ENCODE measurements at places on chromosomes 12 and 14. TPM values are rescaled to one million over a fixed set of nuclear protein-coding genes. Genes with fewer than 3 reads are reported as not detected.

IRF9 gene
- total RNA-seq: 6.9 TPM

RPL10L gene
- not detected for total RNA-seq

CCDC198 gene
- total RNA-seq: not detected

GPRC5D gene
- total RNA-seq: not detected

INSM2 gene
- not detected for total RNA-seq

REM2 gene
- 1.7 TPM for total RNA-seq

REP15 gene
- 0.34 TPM for total RNA-seq

RTN1 gene
- total RNA-seq: 18.6 TPM

ANAPC5 gene
- 190 TPM for total RNA-seq

LRRK2 gene
- 0.03 TPM for total RNA-seq

ABHD12B gene
- not detected for total RNA-seq

CALCOCO1 gene
- 46.0 TPM for total RNA-seq

BMAL2 gene
- total RNA-seq: 12.9 TPM

DNA sequence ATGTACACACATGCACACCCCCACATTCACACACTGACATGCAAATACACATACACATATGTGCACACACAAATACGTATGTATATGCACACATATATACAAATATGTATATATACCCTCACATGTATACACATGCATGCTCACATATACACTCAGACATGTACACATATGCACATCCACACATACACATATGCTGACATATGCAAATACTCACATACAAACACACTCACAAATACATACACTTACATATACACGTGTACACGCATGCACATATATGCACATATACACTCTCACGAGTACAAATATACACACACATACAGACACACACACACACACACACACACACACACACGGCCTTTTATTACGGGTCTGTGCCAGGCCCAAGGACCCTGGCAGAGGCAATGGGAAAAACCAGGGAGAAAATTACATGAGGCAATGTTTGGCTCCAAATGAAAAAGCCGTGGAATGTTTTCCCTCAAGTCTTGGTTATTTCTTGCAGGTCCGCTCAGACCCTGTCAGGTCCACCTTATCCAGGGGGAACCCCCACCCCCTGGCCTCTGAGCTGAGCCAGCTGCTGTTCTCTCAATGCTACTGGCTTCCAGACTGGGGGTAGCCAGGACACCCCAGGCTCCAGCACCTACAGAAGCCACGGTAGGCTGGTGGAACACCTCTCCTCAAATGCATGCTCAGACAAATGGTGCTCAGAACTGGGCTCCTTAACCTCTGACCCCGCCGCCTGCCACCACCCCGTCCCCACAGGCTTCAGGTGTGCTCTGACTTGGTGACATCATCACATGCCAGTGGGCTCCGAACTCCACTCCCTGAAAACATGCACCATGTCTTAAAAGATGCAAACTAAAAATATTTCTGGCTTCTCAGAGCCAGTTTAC, 54.7 kb downstream of the BCL11B start:
- DNase-seq: no peak

DNA sequence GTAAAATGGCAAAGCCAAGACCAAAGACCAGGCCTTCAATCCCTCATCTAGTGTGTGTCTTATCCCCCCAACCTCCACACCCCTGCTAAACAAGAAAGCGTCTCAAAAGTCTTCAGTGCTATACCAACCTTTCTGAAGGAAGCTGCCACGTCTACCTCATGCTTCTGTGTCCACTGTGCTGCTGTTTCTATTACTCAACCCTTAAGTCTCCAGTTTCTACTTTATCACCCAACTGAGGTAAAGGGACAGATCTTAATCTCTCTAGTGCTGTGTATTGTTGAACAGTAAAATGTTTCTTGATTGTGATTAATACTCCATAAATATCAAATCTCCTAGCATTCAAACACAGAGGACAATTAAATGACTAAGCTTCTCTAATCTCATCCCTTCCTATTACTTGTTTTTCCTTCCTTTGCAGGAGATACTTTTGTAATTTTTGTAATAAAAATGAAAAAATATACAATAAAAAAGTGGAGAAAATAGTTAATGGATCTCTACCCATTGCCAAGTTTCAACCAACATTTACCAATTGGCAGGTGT, 23.3 kb downstream of the BTBD7 start:
- no peak for DNase-seq

DNA sequence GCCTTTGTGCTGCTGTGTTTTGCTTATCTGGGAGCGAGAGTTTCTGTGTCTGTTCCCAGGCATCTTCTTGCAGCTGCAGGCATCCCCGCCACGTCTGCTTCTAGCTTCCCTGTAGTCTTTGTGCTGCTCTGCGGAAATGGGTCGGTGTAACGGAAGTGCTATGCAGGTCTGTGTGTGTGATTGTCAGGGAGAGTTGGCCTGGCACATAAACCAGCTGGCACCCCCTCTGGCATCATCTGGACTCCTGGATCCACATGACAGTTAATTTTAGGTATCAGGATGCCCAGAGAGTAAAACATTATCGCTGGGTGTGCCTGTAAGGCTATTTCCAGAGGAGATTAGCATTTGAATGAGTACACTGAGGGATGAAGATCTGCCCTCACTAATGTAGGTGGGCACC, 9.4 kb upstream of the OASL start:
- no peak for DNase-seq

- no peak for DNase-seq
Observed at GRCh38 chr12:111270239-111270638, 98.7 kb downstream of the PHETA1 start.

DNA sequence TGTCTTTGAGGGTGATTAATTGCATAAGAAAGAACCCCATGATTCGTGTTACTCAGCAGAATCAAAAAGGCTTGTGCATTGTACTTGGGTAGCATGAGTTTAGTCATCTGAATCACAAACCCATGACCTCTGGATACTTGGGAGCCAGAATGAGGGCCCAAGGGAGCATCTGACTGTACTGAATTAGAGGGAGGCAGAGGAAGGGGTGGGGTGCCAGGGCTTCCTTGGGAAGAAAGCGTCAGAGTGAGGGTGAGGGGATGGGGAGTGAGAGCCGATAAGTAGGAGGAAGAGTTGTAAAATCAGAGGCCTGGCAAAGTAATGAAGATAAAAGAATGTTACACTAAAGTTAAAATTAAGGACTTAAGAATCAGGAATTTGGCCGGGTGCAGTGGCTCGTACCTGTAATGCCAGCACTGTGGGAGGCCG, 29.8 kb downstream of the GPRC5D start:
- no peak for DNase-seq

GRCh38 chr14:38500125-38500524, 244.2 kb upstream of the CLEC14A start:
- no peak for DNase-seq

DNA sequence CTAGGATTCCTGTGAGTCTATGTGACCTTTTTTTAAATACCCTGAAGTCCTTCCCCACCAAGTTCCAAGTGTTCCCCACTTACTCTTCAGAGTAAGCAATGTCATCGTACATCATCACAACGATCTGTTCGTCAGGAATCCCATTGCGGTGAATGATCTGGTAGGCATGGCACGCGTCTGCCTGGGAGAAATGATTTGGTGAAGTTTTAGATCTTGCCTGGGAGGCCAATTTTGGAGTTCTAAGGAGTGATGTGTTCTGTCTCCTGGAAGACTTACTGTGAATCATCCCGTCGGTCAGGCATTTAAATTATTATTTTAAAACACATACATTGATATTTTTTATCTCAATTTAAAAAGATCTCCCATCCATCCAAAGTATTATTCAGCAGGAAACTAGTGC, 29.8 kb downstream of the LGMN start:
- DNase-seq: no peak

- no peak for DNase-seq
Observed at GRCh38 chr12:15230751-15231150, 9.5 kb upstream of the RERG start.

GRCh38 chr12:19799216-19799615, 359.9 kb downstream of the AEBP2 start:
- no peak for DNase-seq

DNA sequence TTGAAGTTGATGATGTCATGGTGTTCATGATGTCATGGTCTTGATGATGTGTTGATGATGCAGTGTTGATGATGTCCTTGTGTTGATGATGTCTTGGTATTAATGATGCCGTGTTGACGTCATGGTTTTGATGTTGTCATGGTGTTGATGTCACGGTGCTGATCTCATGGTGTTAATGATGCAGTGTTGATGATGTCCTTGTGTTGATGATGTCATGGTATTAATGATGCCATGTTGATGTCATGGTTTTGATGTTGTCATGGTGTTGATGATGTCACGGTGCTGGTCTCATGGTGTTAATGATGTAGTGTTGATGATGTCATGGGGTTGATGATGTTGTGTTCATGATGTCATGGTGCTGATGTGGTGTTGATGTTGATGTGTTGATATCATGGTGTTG, 48.0 kb upstream of the RIMBP2 start:
- no peak for DNase-seq

GRCh38 chr12:460261-461230, 807 bp downstream of the B4GALNT3 start:
- DNase-seq: peak; percentile 57

DNA sequence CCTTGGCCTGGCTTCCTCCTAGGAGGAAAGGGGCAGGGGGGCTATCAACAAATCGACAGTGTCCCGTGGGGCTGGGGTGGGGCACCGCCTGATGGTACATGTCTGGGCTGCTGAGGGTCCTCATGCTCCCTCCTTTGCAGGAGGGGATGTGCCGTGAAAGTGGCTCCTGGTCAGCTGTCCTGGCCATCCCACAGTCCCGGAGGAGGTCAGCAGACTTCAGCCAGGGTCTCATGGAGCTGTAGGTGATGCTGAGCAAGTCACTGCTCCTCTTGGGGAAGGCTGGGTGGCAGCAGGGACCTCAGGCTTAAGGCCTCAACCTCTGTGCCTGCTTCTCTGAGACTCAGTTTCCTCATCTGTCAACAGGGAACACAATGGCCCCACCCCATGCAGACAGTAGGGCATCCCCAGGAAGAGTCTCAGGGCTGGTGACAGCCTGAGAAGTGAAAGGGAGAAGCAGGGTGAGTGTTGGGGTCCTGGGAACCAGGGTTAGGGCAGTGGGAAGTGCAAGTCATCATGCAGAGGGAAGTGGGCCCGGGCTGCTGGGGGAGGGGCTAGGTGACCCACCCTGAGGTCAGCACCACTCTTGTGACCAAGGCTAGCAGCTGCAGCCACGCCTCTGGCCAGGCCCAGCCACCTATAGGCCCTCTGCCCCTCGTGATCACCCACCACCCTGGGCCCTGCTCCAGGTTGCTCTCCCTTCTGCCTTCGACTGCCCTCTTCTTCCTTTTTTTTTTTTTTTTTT, 4.4 kb upstream of the TNFAIP2 start:
- no peak for DNase-seq

DNA sequence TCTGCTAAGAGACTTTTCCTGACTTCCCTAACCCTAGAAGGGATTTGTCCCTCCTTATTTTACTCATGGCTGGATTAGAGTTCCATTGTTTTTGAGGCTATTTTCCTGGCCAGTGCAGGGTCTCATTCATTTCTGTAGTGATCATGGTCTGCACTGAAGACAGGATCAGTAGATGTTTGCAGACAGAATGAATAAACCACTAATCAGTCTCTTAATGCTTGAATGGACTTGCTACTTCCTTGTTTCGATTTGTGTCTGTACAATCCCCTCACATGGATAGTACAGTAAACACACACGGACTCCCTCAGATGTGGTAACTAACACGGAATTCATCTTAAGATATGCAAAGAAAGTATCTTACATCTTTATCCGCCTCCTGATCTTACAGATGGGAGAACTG, 102.6 kb upstream of the PRB2 start:
- no peak for DNase-seq

- peak; percentile 65 for DNase-seq
Observed at GRCh38 chr14:21846227-21846885, 172.7 kb upstream of the OR4E1 start.

DNA sequence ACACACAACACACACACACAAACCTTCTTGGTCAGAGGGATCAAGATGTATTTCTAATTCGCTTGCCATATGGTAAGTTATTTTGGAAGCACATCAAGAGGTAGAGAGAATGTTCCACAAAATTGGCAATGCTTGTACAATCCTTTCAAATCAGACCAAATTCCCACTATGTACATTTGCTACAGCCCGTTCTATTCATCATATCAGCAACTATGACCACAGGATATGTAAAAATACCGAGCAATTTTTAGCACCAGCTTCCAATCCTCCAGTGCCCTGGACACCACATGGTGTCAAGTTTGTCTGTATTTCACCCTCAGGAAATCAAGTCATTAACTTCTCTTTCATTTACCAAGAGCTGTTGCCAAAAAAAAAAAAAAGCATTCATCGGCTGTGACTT, 21.2 kb downstream of the TBX5 start:
- no peak for DNase-seq

- no peak for DNase-seq
Observed at GRCh38 chr12:111838353-111838752, 3.7 kb upstream of the MAPKAPK5 start.

DNA sequence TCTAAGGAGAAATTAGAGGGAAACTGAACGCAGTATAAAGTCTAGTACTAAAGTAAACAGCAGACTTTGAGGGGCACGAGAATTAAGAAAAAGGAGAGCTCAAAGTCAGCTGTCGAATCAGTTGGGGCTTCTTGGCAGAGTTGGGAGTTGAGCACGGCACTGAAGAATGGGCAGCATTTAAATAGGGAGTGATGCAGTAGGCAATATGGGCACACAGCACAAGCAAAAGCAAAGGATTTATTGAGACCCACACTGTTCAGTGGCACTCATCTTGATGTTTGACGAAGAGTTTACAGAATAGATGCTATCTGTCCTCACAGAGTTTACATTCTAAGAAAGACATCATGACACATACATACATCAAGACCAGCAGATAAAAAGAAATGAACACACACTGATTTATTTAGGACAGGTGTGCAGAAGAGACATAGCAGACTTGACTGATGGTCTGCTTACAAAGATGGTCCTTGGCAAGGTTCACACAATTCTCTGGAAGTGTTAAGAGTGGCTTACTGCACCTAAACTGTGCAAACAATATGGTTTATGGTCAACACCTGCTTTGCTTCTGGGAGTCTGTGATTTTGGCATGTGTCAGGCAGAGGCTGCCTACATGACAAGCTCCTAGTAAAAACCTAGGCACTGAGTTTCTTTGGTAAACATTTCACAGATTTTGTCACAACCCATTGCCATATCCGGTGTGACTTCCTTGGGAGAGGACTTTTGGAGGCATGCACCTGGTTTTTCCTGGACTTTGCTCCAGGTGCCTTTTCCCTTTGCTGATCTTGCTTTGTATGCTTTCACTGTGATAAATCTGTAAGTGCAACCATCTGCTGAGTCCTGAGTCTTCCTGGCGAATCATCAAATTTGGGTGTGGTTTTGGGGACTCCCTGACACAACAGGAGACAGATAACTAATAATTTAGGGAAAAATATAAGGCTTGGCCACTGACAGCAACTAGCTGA, 26.3 kb downstream of the ALKBH1 start:
- DNase-seq: no peak
